ENCODE measurements at places on chromosomes 1 and 21.

DNA sequence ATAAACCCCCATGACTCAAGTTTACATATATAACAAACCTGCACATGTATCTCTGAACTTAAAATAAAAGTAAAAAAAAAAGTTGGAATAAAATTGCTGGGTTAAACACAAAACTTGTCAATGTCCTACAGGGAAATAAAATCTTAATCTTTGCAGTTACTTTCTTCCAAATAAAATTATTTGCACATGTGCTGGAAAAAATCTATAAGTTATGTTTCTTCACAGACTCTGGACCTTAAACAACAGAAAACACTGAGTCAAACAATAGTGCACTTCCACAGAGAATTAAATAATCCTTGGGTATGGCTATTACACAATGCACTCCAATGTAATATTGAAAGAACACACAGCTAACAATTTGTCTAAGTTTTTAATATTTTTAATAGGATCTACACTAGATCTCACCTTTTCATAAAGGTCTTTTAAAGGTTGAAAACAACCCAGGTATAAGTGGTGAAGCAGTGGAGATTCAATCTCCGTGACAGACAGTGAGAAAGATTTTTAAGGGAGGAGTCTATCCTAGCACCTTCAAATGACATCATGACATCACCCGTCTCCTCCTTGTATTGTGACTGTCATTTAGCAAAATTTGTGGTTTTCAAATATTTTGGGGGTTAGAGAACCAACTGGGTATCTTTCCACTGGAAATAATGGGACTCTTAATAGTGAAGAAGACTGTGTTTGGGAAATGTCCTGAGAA lies 25.2 kb upstream of the FGGY start:
- DNase-seq = no peak

DNA sequence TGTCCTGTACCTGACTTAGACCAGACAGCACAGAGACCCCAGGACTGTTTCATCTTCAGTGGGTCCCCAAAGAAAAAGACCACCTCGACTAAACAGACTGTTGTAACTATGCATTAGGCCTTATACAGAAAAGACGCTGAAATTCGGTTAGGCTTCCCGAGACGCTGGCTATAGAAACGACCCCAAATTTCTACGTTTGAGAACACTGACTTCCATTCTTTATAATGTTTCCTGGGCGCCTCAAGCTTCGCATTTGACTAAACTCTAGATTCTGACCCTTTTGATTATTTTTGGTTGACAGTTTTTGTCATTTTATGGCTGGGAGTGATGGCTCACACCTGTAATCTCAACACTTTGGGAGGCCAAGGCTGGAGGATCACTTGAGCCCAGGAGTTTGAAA lies 986 bp upstream of the TRAPPC10 start:
- DNase-seq = no peak

- DNase-seq = no peak
Measured at GRCh38 chr1:21184276-21184675, 7.6 kb upstream of the EIF4G3 start.

GRCh38 chr21:38488640-38489270 lies 9.5 kb downstream of the ERG start:
- no peak for DNase-seq

DNA sequence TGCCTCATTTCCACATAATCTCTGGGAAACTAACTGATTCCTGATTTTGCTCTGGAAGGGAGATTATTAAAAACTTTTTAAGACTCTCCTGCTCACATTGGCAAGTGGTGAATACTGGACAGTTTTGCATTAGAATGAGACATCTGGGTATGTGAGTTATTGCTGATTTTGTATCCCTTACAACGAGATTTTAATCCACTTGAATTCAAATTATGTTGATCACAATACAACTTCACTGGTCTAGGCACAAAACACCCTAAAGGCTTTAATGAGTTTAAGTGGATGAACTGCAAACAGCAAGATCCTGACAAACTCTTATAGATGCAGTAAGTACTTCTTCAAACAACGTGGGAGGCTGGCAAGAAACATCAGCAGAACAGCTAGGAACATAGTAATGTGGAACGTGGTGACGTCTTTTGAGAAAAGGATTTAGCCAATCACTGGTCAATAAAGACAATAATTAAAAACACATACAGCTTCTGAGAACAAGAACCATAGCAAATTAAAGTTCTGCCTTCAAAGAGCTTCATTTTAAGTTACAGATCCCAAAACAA lies 10.2 kb upstream of the LYPLAL1 start:
- no peak for DNase-seq

- DNase-seq = peak; percentile 33
Measured at GRCh38 chr1:52727114-52727586, 897 bp downstream of the ZYG11B start.

GRCh38 chr1:178537382-178538090 lies 24.6 kb downstream of the TEX35 start:
- no peak for DNase-seq

DNA sequence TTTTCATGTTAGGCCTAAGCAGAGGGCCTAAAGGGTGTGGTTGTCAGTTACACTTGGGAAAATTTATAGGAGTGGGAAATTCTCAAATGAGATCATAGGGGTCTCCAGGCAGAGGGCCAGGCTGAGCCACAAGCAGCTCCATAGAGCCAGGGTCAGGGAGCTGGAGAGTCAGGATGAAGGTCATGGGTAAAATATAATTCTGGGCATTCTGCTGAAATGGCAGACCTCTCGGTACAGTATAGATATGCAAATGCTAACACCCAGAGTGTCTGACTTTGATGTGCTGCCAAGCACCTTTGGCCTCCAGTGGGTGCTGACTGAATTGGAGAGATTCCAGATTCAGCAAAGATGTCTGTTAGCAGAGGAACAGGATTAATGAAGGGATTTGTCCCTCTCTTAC lies 40.1 kb downstream of the DNM3 start:
- DNase-seq = no peak

GRCh38 chr1:164735315-164736052 lies 176.5 kb downstream of the PBX1 start:
- DNase-seq = no peak

DNA sequence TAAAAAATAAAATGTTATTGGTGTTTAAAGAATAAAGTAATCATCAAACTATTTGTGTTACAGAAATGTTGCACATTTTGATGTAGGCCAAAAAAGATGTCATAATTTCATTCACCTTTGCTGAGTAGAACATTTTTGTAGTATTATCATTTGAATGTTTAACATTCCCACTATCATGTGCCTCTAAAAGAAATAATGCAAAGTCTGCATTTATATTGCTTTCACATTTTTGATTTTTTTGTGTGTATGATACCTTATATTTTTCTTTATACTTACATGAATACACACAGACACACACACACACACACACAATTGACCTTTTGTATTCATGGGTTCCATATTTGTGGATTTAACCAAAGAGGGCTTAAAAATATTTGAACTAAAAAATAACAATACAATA lies 544.2 kb upstream of the ZRANB2 start:
- no peak for DNase-seq

DNA sequence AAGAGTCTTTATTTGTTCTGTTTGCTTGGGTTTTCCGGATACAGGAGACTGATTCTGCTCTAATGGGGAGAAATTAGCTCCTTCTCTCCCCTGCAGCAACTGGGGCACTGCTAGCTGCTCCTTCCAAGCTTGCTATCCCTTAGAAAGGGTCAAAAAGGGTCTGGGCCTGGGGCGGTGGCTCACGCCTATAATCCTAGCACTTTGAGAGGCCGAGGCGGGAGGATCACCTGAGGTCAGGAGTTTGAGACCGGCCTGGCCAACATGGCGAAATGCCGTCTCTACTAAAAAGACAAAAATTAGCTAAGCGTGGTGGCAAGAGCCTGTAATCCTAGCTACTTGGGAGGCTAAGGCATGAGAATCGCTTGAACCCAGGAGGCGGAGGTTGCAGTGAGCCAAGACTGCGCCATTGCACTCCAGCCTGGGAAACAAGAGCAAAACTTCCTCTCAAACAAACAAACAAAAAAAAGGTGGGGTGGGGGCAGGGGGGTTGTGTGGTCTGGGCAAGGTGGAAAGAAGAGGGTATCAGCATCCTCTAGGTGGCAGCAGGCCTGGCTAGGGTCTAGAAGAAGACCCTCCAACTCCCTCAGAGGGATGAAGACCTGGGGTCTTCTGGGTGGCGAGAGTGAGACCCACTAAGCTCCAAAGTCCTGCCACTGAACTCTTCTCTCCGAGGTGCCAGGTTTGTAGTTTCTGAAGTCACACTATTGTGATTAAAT lies 15.4 kb upstream of the TBX15 start:
- peak; percentile 21 for DNase-seq

DNA sequence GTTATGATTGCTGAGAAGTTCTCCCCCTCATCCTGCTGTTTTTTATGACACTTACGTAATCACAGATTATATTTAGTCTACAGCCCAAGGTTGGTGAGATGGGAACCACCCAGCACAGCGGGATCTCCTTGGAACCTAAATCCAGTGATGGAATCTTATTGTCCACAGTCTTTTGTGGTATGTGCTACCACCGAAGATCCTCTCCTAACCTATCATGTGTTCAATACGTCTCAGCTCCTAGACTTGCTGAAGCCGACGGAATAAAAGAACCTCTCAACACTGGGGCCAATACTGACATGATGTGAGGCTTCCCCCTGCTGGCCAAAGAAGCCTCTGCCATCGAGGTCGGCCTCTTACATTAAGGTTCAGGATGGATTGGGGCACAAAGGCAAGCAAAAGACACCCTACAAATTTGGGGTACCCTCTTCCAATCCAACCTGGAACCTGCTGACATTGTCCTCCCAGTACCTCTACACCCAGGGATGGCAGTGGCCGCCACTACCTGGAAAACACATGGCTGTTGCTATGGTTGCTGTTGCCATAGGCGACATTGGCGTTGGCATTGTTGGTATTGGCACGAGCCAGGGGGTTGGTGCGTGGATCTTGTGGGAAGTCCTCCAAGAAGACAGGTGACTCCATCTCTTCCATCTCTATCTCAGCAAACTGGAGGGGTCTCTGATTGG lies 19.4 kb upstream of the KIF21B start:
- peak; percentile 74 for DNase-seq

DNA sequence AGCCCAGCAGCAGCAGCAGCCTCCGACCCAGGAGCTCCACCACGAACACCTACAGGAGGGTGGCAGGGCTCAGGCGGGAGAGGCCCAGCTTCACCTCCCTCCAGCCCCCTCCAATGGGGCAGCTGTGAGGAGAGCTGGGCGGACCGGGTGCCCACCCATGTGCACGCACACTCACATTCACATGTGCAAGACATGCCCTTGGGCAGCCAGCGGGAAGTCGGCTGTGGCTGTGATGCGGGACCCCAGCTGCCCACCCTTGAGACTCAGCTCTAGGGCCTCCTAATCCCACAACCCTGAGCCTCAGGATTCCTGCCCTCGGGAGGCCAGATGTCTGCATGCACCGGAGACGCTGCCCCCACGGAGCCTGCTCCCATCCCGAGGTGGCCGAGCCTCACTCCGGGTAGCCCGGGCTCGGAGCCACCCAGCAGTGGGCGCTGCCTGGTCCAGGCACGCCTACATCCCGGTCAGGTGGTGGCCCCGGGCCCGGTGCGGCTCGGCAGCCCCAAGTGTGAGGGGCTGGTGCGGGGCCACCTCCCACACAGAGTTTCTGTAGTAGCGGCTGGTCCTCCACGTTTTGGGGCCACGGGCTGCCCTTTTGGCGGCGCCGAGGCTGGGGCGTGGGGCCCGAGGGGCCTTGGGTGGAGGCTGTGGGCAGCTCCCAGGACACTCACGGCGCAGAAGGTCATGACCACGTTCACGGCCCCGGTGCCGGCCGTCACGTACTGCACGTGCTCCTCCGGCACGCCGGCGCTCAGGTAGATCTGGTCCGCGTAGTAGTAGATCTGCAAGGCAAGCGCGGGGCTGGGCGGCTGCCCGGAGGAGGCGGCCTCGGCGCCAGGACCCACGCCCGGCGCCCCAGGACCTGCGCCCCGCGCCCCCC lies 12.9 kb upstream of the SLC2A7 start:
- DNase-seq = no peak

GRCh38 chr1:10903821-10904220 lies 107.4 kb upstream of the CASZ1 start:
- no peak for DNase-seq

DNA sequence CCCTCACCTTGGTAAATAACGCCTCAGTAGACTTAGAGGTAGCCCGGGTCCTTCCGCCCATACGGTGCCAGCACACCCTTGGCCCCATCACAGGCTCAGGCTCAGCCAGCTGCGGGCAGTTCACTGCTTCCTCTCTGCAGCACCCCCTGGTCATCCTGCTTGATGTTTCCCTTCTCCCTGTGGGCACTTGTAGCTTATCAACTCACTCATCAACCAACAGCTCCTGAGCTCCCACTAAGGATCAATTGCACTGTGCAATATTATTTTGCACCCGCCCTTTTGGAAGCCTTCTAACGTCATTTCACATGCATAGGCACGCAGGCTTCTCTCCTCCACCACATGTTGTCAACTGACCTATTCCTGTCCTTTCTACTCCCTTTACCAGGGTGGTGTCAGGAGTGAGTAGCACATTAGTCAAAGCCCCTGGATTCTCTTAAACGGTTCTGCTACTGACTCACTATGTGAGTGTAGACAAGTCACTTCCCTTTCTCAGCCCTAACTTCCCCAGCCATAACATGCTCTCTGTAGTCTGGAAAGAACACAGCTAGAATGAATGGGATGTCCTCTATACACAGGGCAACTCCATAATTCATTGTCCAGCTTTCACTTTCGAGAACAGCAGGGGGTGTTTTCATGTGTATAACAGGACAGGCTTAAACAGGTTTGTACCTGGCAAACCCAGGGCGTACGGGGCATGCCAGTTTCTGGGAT lies 47.1 kb upstream of the IRF2BP2 start:
- no peak for DNase-seq

DNA sequence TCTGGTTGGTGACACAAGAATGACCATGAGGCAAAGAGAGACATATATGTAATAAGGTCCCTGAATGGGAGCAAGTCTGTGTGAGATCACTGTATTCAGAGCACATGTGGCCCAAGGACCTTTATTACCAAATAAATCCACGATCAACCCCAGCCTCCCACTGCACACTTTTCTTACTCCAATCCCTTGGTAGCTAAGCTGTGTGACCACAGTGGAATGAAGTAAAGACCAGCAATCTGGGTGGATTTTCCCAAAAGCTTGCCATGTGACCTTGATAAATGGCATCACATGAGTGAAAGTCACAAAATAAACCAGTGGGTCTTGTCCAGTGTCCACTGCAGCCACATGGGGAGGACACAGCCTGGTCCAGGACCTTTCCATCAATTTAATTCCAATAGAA lies 36.7 kb upstream of the TLR5 start:
- DNase-seq = no peak

DNA sequence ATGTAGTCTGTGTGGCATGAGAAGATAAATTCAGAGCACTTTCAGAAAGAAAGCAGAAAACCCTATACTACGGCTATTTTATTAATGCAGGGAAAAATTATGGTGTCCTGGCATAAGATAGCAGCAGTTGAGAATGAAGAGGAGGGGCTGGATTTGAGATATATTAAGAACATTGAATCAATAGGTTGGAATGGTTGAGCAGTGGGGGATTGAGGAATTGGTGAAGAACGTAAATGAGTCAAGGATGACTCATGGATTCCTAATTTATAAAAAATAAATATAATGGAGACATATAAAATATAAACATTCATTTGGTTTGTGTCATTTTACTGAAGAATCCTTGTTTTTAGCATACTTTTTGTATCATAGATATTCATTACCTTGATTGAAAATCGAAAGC lies 234.3 kb upstream of the ADAMTS5 start:
- DNase-seq = no peak

All from mesendoderm (in vitro differentiated cells).